Activated CD4-positive, alpha-beta T cell treated with anti-CD3 and anti-CD28 coated beads for 24 hours (primary cell): ENCODE measurements at places on chromosomes 3 and 15.

DNA sequence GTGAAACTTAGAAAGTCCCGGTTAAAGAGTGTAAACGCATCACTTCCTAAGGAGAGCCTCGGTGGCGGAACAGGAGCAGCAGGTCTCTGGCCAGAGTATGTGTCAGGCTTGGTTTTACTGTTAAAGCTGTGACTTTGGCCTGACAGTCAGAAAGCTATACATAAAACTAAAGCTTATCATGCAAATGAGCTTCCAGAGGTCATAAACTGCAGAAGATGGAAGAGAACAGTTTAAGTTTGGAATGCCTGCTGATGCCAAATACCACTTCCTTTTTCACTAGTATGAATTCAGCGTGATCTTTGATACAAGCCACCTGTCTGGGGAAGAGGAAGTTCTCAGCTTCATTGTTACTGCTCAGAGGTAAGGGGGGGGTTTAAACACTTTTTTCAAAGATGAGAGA, 125.1 kb upstream of the CTDSPL start:
- DNase-seq = no peak

GRCh38 chr3:31620656-31621055, 87.9 kb downstream of the STT3B start:
- no peak for DNase-seq

- no peak for DNase-seq
Measured at GRCh38 chr15:27934782-27935181, 164.3 kb downstream of the OCA2 start.

DNA sequence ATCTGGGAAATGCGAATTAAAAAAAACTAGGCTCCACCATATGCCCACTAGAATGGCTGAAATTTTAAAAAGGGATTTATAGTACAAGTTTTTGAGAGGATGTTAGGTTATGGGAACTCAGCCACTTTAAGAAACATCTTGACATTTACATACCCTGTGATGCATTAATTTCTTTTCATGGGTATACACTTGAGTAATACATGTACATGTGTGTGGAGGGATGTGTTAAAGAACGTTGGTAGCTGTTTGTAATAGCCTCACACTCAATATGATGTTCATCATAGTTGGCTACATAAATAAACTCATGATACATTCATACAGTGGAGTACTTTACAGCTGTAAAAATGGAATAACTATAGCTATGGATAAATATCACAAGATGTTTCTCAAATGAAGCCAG, 40.9 kb downstream of the MEF2A start:
- no peak for DNase-seq

DNA sequence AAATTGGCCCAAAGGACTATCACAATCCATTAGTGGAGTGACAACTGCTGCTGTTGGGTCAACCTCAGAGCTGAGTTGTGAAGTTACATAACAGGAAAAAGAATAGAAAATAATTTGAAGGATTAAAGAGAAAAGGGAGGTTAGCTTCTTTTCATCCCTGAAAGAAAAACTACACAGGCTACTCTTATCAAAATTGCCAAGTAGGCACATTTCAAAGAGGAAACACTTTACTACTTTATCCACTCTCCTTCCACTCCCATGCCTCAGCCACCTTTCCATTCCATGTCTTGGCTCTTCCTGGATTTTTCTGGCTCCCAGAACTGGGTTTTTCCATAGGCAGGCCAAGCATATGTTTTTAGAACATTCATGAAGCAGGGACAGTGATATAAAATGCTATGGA, 384.0 kb upstream of the RORA start:
- DNase-seq = no peak

DNA sequence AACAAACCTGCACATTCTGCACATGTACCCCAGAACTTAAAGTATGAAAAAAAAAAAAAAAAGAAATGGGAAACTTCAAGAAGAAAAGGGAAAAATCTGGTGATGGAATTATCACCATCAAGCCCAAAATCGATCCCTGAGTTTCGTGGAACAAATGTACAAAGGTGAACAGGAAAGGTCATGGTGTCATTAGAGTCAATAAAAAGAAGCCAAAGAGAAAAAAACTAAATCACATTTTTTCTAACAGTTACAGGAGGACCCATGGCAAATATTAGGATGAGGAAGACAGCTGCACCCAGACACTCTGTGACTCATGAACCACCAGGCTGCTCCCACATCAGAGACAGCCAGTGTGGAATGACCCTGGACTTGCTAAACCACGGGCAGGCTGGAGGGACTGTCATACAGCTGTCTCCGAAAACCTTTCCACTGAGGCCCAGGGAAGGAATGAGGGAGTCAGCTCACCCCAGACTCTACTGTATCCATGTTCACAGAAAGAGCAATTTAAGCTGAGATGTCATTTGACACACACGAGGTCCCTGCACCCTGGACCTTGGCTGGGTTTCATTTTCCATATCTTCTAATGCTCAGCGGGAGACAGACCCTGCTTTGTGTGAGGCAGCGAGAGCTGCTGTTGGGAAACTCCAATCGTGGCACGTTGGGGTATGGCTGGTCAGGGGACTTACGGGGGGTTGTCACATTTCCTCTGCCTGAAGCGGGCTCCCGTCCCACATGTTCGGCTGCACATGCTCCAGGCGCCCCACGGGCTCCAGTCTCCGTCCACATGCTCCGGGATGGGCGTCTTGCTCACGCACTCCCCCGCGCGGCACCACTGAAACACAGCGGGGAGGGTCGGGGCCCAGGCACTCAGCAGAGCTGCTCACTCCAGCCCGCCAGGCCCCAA, 210.2 kb downstream of the ADAMTS17 start:
- DNase-seq = no peak

DNA sequence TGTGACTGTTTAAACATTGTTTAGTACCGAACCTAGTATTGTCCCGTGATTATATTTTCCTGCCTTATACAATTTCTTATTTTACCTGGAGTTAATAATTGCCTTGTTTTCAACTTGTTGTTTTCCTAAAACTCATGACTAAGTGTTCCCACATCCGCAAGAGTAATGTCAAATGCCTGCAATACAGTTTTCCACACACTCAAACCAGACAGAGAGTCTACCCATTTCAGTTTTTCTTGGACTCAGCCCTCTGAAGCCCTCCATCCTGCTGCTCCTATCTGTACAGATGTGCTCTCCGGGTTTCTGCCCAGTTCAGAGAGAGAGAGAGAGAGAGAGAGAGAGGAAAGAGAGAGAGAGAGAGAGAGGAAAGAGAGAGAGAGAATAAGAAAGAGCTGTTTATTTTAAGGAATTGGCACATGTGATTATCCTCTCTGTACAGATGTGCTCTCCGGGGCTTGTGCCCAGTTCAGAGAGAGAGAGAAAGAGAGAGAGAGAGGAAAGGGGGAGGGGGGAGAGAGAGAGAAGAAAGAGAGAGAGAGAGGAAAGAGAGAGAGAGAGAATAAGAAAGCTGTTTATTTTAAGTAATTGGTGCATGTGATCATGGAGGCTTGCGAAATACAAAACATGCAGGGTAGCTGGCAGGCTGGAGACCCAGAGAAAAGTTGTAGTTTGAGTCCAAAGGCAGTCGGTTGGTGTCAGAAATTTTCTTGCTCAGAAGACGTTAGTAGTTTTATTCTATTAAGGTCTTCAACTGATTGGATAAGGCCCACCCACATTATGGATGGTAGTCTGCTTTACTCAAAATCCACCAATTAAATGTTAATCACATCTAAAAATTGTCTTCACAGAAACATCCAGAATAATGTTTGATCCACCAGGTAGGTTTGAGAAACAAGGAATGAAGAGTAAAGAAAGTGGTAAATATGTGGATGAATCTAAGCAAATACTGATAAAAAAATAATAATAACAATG, 104.1 kb upstream of the GOLGA8J start:
- no peak for DNase-seq

GRCh38 chr3:184811034-184811433, 932 bp upstream of the VPS8 start:
- no peak for DNase-seq

DNA sequence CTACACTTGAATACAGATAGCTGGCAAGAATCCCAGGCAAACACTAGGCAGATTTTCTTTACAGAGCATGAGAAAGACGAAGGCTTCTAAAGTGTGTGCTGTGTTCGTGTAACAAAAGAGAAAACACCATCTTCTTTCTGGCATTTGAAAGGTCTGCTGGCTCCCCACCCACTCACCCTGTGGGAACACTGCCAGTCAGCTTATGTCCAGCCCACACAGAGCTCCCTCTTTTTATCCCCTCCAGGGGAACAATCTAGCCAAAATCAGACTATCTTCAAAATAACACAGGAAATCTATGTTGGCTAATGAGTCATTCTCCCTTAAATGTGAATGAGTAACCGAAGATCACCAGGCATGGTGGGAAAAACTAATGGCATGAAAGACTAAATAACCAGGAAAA, 45.6 kb upstream of the PAQR5 start:
- DNase-seq = no peak

- DNase-seq = no peak
Measured at GRCh38 chr3:47223755-47224154, 58.8 kb downstream of the KIF9 start.

DNA sequence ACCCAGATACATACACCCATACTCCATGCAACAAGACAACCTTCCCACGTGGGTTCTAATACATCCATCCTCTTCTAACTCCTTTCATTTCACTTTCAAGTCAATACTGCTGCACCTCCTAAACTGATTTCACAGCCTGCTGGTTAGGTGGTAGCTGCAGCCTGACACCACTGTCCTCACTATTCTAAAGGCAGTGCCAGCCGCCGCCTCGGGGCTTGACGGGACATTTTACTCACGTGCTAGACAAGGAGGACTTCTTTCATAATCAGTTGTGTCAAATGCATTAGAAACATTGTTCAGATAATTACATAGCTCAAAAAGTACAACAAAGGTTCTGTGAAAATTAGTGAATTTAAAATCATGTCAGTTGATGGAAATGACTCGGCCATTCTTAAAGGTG, 6.3 kb downstream of the UROC1 start:
- DNase-seq = no peak

DNA sequence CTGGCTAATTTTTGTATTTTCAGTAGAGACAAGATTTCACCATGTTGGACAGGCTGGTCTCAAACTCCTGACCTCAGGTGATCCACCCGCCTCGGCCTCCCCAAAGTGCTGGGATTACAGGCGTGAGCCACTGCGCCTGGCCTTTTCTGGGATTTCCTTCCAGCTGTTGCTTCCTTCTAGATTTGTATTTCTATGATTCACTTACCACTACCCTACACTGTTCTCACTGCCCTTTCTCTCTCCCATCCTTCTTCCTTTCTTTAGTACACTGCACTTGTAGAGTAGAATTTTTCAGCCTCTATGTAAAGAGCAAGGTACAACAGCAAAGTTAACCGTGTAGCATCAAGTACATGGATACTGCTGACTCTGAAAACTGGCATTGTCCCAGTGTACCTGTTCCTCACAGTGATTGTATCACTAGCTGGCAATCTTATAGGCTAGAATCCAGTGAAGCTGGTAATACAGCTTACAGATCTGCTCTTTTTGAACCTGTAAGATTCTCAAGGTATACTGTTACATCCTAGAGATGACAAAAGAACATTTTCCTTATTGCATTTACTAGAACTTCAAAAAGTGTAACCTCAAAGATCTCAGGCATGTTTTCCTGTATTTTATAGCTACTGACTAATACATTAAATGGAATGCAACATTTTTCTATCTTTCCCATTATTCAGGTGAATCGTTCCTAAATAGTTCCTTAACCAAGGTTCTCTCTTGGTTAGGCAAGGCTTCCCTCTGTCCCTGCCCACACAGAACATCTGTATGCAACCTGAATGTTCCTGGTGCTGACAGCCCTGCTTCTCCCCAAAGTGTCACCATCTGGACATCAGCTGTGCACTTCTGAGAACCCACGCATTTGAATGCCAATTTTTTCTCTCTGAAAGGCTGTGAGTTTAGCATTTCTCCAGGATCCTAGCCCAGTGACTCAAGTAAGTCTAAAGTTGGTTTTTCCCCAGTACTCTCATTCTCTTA, 74.1 kb upstream of the RAP2B start:
- no peak for DNase-seq

GRCh38 chr3:166362698-166363097, 525.5 kb upstream of the BCHE start:
- no peak for DNase-seq

- no peak for DNase-seq
Measured at GRCh38 chr3:58989163-58989562, 60.7 kb downstream of the CFAP20DC start.

- no peak for DNase-seq
Measured at GRCh38 chr3:126485956-126486355, 10.3 kb upstream of the ZXDC start.

- no peak for DNase-seq
Measured at GRCh38 chr15:83284559-83285283, at the start of gene BNC1. Gene BNC1, minus strand, starts transcription at chr15:83284664. Its CDS starts 36 bp downstream, at chr15:83284628.

DNA sequence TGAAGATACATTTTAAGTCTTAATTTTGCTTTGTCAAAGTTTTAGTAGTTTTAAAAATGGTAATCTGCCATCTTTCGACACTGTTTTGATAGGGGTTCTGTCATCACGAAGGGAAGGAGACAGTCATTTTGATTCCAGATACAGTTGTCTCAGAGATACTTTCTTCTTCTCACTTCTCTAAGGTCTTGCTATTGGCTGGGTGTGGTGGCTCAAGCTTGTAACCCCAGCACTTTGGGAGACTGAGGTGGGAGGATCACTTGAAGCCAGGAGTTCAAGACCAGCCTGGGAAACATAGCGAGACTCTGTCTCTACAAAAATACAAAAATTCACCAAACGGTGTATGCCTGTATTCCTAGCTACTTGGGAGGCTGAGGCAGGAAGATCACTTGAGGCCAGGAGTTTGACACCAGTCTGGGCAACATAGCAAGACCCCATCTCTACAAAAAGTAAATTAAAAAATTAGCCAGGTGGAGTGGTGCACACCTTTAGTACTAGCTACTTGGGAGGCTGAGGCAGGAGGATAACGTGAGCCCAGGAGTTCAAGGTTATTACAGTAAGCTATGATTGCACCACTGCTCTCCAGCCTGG, 3.3 kb downstream of the RAB8B start:
- no peak for DNase-seq

DNA sequence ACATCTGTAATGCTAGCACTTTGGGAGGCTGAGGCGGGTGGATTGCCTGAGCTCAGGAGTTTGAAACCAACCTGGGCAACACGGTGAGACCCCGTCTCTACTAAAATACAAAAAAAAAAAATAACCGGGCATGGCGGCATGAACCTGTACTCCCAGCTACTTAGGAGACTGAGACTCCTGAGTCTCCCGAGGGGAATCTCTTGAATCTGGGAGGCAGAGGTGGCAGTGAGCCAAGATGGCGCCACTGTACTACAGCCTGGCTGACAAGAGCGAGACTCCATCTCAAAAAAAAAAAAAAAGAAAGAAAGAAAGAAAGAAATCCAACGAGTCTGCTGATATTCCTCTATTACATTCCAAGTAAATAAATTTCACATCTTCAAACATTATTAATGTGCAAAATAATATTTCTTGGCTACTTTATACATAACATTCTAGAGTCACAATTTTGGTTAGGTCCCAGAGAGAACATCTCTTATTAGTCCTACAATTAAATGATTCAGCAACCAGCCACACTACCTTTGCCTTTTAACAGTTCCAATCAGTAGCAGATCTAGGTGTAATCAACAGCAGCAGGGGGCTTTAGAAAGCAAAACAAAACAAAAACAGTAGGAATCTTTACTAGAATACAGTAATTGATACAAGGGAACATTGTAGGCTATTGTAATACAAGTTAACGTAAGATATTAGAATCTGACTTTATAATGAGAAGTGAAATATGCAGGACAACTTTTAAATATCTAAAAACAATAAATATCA, 195.8 kb downstream of the TBC1D5 start:
- no peak for DNase-seq
